ENCODE measurements at places on chromosomes 5 and 9.

DNA sequence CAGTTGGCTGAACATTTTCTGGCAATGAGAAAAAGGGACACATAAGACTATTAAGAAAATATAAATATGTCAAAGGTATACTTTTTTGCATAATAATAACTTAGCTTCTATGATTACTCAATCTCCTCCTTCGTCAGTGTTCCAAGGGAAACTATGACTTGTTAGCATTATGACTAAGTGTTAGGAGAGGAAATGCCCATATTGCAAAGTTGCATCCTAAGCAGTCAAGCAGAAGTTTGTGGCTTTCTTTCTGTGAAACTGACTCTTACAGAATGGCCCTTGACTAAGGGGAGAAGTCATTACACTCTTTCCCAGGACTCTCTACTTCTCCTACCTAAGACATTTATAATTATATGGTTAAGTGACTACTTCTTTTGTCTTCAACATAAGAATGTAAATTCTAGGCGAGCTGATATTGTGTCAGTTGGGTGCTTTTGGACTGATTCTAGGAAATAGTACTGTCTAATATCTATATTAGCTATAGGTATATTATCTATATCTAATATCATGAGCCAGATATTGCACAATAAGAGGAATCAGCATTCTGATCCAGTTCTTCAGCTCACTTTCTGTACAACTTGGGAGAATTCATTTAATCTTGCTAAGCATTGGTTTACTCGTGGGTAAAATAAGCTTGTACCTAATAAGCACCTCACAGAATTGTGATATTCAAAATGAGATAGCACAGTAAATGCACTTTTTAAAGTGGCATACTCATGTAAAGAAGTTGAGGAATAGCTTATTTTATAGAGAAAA, 16.4 kb upstream of the SPINK6 start:
- DNase-seq: no peak

DNA sequence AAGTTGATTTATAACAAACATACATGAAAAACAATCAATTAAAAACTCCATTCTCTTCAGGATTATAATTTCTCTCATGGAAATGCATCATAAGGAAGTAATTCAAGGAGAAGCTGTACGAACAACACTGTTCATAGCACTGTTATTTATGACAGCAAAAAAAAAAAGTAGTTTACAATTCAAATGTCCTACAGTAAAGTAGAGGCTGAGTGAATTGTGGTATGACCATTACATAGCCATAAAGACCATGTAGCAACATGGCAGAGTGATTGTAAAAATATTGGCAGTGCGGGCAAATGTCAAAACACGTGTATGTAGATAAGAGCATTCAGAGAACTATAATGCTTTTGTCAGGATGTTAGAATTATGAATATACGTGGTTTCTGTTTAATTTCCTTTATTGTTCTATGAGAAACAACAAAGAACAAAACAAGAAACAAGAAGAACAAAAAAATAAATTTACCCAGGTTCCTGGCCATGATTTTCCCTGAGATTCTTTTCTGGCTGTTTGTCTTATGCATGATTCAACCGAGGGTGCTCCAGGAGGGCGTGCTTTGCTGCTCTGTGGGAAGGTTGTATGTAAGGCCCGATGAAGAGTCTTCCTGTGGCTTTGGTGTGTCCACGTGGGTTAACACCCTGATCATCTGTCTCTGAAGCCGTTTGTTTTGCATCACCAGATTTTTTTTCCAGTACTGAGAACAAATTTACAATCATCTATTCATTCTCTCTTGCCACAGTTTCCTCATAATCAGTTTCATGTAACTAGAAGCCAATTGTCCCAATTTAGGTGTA, 28.8 kb downstream of the GCNT4 start:
- DNase-seq: no peak

GRCh38 chr5:128766406-128766805, 198.9 kb upstream of the SLC27A6 start:
- DNase-seq: no peak

- no peak for DNase-seq
Measured at GRCh38 chr5:181088289-181088688, 42.7 kb downstream of the OR2V1 start.

DNA sequence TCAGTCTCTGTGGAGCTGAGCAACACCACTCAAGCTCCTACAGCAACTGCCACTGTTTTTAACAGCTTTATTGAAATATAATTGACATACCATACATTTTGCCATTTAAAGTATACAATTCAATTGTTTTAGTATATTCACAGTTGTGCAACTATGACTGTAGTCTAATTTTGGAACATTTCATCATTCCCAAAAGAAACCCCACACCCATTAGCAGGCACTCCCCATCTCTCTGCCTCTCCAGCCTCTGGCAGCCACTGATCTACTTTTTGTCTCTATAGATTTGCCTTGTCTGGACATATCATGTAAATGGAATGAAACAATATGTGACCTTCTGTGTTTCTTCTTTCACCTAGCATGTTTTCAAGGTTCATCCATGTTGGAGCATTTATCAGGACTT, 43.5 kb downstream of the RUSC2 start:
- DNase-seq: no peak

DNA sequence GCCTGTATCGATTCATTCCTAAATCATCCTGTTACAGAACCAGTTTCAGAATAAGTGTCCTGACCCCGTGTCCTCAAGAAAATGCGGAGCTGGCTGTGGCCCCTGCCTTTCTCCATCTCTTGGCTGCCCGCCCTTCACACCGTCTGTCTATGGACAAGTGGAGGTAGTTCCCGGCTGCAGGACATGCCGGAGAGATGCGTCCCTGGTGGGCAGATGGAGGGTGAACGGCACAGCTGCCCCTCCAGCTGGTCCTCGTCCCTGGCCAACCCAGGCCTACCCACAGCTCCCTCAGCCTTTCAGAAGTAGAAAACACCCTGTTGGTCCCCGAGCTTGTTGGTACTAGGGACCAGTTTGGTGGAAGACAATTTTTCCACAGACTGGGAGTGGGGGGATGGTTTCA, 14.8 kb upstream of the EXOC3 start:
- no peak for DNase-seq
